ENCODE measurements at places on chromosomes 2 and 18. TPM values are rescaled to one million over a fixed set of nuclear protein-coding genes. Genes with fewer than 3 reads are reported as not detected.

The DPP4 gene
- total RNA-seq = 30.1 TPM

The ASB1 gene
- total RNA-seq = 30.4 TPM

- DNase-seq = no peak
- H3K27ac ChIP-seq = no peak overlapping the region
- no peaks in the 10 kb centered on the region for H3K27me3 ChIP-seq
- no peaks in the 10 kb centered on the region for H3K36me3 ChIP-seq
Measured at GRCh38 chr18:31275722-31276463, 42.1 kb upstream of the DSG1 start.

GRCh38 chr2:113891265-113891959 is 1.5 kb downstream of the ACTR3 start:
- H3K36me3 ChIP-seq = no peaks in the 10 kb centered on the region
- no peak for DNase-seq
- H3K4me1 ChIP-seq = peaks cover 46% of the 10 kb centered on the region

DNA sequence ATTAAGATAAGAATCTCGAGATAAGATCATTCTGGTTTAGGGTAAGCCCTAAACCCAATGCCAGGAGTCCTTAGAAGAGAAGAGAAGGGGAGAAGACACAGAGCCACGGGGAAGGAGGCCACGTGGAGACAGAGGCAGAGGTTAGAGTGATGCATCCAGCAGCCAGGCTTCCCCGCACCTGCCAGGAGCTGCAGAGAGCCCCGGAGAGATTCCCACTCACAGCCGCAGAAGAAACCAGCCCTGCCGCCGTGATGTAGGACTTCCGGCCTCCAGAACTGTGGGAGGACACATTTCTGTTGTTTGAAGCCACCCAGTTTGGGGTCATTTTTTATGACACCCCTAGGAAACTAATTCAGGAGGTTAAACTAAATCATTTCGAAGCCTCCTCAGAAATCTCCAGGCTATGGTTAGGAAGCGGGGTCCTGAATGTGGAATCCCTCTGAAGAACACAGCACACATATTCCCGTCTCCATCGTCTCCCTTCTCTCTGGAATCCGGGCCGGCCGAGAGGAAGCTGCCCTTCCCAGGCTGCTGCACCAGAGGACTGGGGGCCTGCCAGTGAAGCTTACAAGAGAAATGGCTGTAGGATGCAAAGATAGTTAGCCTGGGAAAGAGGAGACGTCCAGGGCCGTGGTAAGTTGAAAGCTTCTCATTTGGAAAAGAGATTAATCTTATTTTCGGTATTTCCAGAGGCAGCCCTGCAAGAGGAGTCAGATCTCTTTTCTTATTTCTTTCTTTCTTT is 156.6 kb downstream of the TWIST2 start:
- H3K27me3 ChIP-seq = peaks cover 52% of the 10 kb centered on the region
- no peak overlapping the region for H3K27ac ChIP-seq
- no peaks in the 10 kb centered on the region for H3K36me3 ChIP-seq
- DNase-seq = no peak
- H3K4me3 ChIP-seq = no peak overlapping the region
- no peaks in the 10 kb centered on the region for H3K4me1 ChIP-seq

DNA sequence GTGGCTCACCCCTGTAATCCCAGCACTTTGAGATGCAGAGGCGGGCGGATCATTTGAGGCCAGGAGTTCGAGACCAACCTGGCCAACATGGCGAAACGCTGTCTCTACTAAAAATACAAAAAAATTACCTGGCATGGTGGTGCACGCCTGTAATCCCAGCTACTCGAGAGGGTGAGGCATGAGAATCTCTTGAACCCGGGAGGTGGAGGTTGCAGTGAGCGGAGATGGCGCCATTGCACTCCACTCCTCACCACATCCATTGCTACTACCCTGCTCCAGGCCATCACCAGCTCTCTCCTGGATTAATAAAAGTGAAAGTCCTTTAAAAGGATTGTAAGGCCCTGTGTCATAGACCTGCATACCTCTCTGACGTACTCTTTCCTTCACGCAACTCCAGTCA is 1.2 kb downstream of the RMP24 start:
- no peaks in the 10 kb centered on the region for H3K27me3 ChIP-seq
- peak overlapping the region; percentile 70 for H3K4me3 ChIP-seq
- no peak for DNase-seq
- H3K27ac ChIP-seq = peak overlapping the region; percentile 74
- peaks cover 30% of the 10 kb centered on the region for H3K4me1 ChIP-seq
- peaks cover 33% of the 10 kb centered on the region for H3K36me3 ChIP-seq

DNA sequence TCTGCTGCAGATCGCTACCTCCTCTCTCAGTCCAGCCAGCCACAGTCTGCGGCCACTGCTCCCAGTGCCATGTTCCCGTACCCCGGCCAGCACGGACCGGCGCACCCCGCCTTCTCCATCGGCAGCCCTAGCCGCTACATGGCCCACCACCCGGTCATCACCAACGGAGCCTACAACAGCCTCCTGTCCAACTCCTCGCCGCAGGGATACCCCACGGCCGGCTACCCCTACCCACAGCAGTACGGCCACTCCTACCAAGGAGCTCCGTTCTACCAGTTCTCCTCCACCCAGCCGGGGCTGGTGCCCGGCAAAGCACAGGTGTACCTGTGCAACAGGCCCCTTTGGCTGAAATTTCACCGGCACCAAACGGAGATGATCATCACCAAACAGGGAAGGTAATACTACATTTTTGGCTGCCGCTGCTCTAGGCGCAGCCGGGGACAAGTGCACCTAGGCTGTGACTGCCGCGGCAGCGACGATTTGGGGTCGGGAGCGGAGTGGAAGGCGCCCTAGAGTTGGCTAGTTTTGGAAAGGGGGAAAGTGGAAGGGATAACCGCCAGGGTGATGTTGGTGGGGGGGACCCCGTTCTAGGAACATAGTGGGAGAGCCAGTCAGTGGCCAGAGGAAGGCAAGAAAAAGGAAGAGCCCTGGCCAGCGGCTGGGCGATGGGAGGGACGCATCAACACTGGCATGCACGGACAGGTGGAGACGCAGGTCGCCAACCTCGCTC is 776 bp downstream of the TBR1 start:
- H3K4me3 ChIP-seq = no peak overlapping the region
- H3K36me3 ChIP-seq = no peaks in the 10 kb centered on the region
- no peak overlapping the region for H3K27ac ChIP-seq
- H3K4me1 ChIP-seq = peaks cover 5% of the 10 kb centered on the region
- DNase-seq = no peak
- H3K27me3 ChIP-seq = peaks cover 62% of the 10 kb centered on the region

DNA sequence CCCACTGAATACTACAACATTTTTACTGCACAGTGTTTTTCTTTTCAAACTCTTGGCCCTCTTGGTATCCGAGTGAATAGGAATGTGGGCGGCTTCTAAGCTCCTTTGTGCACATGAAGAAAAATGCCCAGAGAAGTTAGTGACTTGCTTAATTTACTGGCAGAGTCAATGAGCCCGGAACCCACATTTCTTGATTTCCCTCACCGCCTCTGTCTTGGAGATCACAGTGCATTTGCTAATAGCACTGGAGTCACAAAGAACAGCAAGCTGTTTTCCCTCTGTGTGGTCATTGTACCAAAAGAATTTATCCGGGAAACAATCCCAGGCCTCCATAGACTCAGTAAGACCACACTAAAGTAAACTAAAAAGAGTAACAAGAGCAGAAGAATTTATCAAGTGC is 18.9 kb downstream of the STON1 start:
- H3K4me3 ChIP-seq = no peak overlapping the region
- H3K27me3 ChIP-seq = no peaks in the 10 kb centered on the region
- DNase-seq = no peak
- H3K4me1 ChIP-seq = no peaks in the 10 kb centered on the region
- H3K27ac ChIP-seq = no peak overlapping the region

GRCh38 chr18:79529296-79529695 is 133.6 kb downstream of the NFATC1 start:
- H3K27ac ChIP-seq = no peak overlapping the region
- no peaks in the 10 kb centered on the region for H3K27me3 ChIP-seq
- H3K36me3 ChIP-seq = peaks cover 24% of the 10 kb centered on the region
- H3K4me3 ChIP-seq = no peak overlapping the region
- no peak for DNase-seq

- H3K27me3 ChIP-seq = no peaks in the 10 kb centered on the region
- no peaks in the 10 kb centered on the region for H3K4me1 ChIP-seq
- no peaks in the 10 kb centered on the region for H3K36me3 ChIP-seq
- no peak overlapping the region for H3K27ac ChIP-seq
Measured at GRCh38 chr2:204483608-204484081, 61.6 kb upstream of the PARD3B start.

DNA sequence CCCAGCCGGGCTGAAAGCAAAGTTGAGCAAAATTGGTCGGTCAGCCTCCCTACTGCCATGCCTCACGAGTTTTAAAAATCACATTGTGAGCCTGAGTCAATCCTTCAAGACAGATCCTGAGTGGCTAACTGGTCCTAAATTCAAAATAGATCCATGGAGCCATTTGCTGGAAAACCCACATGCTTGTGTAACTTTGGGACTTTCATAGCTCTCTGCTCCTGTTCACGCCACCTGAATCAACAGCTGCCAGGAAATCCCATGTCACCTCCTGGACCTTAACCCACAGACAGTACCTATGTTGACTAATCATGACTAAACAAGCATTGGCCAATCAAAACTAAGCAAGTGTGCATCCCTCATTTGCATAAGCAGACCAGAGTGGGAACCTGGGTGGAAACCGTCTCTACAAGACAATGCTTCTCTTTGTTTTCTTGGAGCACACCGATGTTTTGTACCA is 42.8 kb upstream of the LDLRAD4 start:
- peaks cover 5% of the 10 kb centered on the region for H3K4me1 ChIP-seq
- H3K27me3 ChIP-seq = peaks cover 3% of the 10 kb centered on the region
- H3K4me3 ChIP-seq = no peak overlapping the region

- no peaks in the 10 kb centered on the region for H3K36me3 ChIP-seq
- no peak overlapping the region for H3K4me3 ChIP-seq
- DNase-seq = no peak
- no peaks in the 10 kb centered on the region for H3K4me1 ChIP-seq
- H3K27ac ChIP-seq = no peak overlapping the region
- H3K27me3 ChIP-seq = no peaks in the 10 kb centered on the region
Measured at GRCh38 chr2:238763471-238763995, 84.4 kb upstream of the TWIST2 start.

GRCh38 chr18:78682716-78683115 is 296.9 kb upstream of the SALL3 start:
- no peaks in the 10 kb centered on the region for H3K36me3 ChIP-seq
- H3K27me3 ChIP-seq = no peaks in the 10 kb centered on the region
- H3K4me1 ChIP-seq = peaks cover 4% of the 10 kb centered on the region

GRCh38 chr2:204604061-204604460 is 58.8 kb downstream of the PARD3B start:
- no peaks in the 10 kb centered on the region for H3K36me3 ChIP-seq
- H3K4me1 ChIP-seq = no peaks in the 10 kb centered on the region
- no peak overlapping the region for H3K27ac ChIP-seq
- no peak for DNase-seq

DNA sequence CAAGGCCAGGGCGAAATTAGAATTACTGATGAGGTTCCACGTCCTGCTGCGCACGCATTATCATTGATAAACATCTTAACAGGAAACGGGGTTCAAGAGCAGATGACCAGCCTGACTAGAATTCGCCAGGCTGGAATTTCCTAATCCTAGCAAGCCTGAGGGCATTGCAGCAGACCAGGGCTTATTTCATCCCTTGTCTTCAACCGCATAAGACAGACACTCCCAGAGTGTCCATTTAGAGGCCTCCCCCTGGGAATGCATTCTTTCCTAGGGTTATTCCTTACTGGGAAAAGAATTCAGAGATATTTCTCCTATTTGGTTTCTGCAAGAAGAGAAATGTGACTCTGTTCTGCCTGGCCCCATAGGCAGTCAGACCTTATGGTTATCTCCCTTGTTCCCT is 486.8 kb downstream of the DPP10 start:
- no peaks in the 10 kb centered on the region for H3K36me3 ChIP-seq
- no peak overlapping the region for H3K4me3 ChIP-seq
- H3K27ac ChIP-seq = no peak overlapping the region

DNA sequence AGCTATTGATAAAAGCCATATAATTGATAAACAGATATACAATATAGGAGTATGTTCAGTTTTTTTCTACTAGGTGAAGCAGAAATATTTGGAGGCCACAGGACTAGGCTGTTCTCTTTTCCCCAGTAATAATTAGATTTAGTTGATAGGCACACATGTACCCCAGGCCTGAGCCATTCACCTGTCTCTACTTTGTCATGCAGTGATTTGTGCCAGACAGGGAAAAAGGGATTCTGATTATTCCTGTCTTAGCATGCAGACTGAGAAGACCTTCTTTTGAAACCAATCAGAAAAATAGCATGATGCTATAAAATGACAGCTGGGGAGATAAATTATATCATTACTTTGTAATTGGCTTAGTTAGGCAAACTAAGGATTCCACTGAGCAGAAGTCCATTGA is 94.3 kb downstream of the DOCK10 start:
- H3K36me3 ChIP-seq = no peaks in the 10 kb centered on the region
- DNase-seq = no peak
- H3K27ac ChIP-seq = peak overlapping the region; percentile 86
- no peaks in the 10 kb centered on the region for H3K27me3 ChIP-seq

DNA sequence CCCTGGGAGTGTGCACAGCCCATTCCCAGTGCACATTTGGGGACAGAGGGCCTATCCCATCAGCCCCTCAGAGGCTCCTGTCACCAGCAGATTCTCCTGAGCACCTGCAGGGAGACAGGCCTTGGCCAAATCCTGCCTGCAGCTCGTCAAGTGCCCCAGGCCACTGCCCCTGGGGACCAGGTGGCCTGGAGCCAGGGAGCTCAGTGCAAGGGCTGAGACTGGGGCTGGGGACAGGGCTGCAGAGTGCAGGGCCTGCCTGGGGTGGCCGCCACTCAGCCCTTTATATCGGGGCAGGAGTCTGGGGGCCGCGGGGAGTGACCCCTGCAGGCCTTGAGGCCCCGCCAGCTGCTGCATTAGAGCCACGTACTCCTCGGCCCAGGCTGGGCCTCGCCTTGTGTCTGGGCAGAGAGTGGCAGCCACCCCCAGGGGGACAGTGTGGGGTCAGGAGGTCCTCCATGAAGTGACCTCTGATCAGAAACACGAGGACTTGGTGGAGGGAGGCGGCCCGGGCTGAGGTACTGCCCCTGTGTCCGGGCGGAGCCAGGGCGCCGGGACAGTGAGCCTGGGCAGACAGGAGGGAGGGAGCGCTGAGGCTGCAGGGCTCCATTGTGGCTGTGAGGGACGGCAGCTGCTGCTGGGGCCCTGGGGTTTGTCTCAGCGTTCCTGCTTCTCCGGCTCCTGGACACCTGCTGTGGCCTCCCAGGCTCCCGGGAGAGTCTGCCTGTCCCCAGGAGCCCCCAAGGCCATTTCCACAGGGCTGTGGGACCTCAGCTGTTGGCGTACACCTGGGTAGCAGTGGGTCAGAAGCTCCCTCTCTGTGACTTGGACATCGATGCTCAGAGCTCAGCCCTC is 24.2 kb downstream of the GPC1 start:
- no peak for DNase-seq
- H3K36me3 ChIP-seq = no peaks in the 10 kb centered on the region
- peaks cover 2% of the 10 kb centered on the region for H3K27me3 ChIP-seq
- no peaks in the 10 kb centered on the region for H3K4me1 ChIP-seq
- no peak overlapping the region for H3K4me3 ChIP-seq

All from T-cell (primary cell).